ENCODE measurements at places on chromosomes 6 and 20.

DNA sequence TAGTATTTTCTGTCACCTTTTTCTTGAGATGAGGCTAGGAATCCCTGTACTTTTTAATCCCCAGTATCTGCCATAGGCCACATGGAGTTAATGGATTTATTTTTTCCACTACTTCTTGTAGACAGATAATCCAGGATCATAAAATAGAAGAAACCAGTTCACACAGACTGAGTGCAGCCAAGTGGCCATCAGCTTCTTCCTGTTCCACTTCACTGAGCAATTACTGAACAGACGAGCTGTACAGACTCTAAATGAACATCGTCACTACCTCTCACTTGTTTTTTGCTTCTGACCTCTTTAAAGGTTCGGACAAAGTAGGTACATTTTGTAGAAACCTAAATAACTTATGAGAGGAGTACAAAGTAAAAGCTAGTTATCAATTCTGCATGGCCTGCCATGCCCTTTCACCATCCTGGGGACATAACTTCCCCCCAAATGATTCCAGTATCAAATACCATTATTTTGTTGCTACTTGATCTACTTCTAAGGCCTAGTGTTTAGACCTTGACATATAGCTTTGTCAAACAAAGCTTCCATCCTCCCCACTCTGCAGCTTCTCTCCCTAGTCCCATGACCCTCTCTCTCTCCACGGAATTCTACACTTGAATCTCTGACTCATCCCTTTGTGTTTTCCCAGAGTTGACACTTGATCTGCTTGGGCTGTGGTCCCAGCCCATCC is 34.4 kb upstream of the ARHGAP18 start:
- DNase-seq: peak; percentile 91

DNA sequence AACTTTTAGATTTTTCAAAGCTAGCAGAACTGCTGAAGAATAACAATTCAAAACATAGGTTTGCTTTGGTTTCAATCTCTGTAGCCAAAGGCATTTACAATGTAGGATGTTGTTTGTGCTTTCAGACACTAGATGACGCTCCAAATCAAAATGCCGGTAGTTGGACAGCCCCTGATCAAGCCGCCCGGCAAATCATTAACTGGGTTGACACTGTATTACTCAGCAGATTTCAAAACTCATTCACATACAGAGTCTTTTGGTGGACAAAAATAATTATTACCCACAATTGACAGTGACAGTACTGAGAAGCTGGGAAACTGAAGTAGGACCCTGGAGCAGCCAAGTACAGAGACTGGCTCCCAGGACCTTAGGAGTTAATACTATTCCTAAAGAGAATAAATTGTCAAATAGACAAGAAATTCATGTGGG is 21.3 kb upstream of the HFE start:
- peak; percentile 91 for DNase-seq

- no peak for DNase-seq
Observed at GRCh38 chr6:132742495-132742894, 15.2 kb downstream of the VNN2 start.

DNA sequence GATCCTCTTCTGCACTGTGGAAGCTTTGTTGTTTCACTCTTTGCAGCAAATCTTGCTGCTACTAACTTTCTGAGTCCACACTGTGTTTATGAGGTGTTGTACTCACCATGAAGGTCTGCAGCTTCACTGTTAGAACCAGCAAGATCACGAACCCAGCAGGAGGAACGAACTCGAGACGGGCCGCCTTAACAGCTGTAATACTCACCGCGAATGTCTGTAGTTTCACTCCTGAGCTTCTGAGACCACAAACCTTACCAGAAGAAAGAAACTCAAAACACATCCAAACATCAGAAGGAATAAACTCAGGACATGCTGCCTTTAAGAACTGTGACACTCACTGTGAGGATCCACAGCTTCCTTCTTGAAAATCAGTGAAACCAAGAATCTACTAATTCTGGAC is 48.1 kb upstream of the MBOAT1 start:
- DNase-seq: no peak

- DNase-seq: no peak
Observed at GRCh38 chr6:43669050-43669921, 18.3 kb downstream of the MRPS18A start.

GRCh38 chr6:104418125-104418524 is 441.6 kb downstream of the HACE1 start:
- DNase-seq: no peak

- DNase-seq: no peak
Observed at GRCh38 chr6:14639983-14640599, 522.5 kb downstream of the CD83 start.

DNA sequence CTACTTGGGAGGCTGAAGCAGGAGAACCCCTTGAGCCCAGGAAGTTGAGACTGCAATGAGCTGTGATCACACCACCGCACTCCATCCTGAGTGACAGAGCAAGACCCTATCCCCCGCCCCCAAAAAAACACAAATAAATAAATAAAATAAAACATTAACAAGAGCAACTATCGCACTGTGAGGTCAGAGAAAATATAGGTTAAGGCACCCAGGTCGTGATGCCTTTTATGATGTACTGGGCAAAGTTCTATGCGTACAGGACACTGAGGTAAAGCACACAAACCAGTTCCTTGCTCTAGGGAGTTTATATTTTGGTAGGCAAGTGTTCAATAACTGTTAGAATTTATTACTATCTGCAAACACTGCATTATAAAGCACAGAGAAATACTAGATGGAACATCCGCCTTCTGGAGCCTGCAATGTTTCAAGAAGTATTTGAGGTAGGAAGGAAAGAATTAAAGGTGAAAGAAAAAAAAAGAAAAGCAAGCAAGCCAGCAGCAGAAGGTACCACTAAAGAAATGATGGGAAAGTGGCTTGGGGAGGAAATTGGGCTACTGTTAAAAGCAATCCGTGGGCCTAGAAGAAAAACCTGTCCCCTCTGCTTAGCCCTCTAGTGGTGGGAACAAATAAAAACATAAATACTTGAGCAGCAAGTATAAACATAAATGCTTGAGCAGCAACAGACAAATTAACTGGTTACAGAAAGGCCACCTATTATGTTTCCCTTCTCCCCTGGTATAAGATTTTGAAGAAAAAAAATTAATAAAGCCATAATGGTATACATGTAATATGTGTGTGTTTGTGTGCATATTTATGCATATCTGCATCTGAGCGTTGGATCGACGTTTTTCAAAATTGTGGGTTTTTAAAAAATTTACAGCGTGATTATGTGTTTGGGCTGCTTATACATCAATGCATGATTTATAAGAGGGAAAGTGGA is 128.0 kb downstream of the PHACTR1 start:
- peak; percentile 50 for DNase-seq

- no peak for DNase-seq
Observed at GRCh38 chr20:36967636-36968035, 16.1 kb upstream of the SAMHD1 start.

DNA sequence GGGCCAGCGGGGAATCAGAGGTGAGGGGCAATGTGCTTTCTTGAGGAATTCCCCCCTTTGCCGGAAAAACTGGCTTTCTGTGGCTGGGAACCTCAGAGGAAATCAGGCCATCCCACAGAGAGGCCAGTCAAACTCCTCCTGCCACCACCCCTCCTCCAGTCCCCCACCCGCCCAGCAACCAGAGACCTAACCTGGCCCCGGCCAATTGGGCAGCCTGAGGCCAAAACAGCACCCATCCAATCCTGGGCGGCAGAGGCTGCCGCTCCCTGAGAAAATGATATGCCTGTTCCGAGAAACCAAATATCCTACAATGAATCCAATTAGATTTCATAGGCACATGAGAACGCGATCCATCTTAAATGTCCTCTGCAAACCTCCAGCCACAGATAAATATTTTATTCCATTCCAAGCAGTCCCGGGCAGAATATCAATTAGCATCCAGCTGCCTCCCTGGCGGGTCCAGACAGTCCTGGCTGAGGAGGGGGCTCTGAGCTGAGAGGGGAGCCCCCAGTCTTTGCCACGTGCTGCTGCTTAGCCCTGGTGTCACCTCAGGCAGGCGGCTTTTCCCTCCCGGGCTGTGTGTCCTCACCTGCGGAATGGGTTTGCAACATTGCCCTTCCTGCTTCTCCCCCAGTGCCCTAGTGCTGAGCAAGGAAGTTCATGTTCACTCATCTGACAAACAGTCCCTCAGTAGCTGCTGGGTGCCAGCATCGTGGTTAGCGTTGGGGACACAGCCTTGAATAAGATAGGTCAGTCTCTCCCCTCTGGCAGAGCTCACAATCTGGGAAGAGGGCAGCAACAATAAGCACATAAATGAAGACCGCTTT is 95.0 kb downstream of the DLGAP4 start:
- DNase-seq: no peak

GRCh38 chr6:158043008-158043407 is 61.3 kb downstream of the SYNJ2 start:
- DNase-seq: no peak

DNA sequence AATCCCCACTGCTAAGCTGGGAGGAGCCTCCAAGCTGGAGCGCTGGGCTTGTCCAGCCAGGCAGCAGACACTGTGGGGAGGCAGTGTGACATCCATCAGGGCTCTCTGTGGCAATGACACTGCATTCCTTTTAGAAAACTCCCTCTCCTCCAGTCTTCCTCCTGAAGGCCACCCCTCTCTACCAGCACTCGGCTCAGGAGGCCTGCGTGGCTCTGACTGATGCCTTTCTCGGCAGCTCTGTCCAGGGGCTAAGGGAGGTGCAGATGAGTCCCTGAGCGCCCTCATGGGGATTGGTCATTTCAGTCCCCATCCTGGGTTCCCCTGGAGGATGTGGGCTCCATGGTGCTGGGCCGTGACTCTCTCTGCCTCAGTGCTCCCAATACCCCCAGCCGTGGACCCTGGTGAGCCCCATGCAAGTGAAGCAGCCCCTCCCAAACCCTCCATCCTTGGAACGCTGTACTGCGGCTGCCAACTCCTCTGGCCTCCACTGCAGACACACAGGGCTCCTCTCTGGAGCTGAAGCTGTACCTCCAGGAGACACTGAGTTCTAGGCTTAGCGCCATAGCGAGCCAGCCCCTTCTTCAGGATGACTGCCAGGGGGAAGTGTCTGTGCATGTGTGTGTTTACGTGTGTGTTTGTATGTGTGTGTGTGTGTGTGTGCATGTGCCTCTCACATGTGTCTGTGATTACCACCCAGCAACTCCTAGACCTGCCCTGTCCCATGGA is 209.6 kb downstream of the ERMARD start:
- DNase-seq: no peak

DNA sequence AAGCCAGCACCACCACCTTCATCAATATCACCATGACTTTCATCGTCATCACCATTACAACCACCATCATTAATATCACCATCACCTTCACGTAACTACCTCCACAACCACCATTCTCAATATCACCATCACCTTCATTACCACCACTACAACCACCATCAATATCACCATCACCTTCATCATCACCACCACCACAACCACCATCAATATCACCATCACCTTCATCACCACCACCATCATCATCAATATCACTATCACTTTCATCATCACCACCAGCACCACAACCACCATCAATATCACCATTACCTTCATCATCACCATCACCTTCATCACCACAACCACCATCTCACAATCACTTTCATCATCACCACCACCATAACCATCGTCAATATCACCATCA is 225.3 kb upstream of the SULF2 start:
- DNase-seq: no peak

DNA sequence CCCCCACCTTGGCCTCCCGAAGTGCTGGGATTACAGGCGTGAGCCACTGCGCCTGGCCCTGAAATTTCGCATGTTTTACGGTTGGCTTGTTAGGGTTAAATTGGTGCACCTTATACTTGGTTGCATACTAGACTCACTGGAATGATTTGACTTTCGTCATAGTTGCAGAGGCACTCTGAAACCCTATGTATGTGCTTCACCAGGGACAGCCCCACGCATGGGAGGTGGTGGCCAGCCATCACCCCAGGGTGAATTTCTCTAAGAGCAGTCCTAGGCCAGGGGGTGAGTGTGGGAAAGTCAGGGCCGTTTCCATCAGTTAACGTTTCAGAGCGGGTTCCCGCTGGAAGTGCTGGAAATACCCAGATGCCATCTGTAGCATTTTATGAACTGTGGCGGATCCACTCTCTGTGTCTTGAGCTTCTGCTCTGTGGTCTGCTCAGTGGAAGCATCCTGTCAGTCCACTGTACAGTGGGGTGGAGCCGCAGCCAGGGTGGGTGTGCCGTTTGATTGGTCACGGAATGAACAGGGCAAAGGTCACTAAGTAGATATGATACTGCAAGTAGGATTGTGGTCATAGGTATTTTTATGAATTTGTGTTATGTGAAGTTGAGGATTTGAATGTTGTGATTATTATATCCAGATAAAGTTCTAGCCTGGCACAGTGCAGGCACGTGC is 13.2 kb downstream of the DNAJC5 start:
- DNase-seq: no peak

All from choroid plexus epithelial cell (primary cell).